Stimulated activated CD8-positive, alpha-beta memory T cell treated with anti-CD3 and anti-CD28 coated beads, Interleukin-7, amount 100 ng/mL, for 48 hours (primary cell): ENCODE measurements at places on chromosomes 2 and 18.

GRCh38 chr2:215360596-215360995 lies 48.7 kb downstream of the ATIC start:
- DNase-seq = no peak

DNA sequence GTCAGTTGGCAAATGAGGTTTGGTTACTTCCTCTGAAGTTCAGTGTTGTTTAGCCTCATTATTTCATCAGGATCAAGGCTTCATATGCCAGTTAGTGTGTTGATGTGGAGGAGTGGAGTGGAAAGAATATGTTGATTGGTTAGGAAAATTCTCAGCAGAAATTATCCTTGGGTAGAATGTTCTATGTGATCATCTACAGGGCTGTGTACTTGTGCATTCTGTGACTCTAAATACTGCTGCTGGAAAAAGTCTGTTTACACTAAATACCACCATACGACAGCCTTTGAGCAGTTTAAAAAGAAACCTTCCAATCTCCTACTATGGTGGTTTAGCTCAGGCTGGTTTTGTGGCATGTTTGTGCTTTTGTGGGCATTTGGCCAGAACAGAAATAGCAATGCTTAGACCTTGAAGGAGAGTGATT lies 25.8 kb downstream of the CAB39 start:
- DNase-seq = no peak

DNA sequence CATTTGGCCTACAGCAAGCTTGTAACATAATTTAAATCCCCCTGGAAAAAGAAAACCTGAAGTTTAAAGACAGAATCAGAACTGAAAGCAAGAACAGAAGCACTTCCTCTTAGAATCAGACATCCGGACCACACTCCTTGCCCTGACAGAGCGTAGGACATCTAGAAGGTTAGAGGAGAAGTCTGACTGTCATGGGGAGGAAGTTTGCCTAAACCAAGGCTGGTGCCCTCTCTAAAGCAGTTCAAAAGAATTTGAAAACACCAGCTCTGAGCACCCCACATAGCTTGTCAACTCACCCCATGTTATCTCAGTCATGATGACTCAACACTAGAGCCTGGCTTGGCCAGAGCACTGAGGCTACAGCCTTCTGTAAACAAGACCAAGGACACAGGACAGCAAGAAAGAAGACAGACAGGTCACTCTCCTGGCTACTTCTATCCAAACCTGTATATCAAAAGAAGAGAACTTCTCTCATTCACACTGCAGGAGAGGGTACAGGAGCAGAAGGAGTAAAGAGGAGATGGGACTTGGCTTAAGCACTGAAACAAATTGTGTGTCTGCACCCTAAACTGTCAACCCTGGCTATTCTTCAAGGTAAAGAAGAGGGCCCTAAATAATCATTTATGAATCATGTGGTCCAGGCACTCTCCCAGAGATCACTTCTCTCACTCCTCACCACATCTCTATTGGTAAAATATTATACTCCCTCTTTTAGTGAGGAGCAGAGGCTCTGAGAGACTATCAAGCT lies 198.6 kb downstream of the MEMO1 start:
- DNase-seq = peak; percentile 3

DNA sequence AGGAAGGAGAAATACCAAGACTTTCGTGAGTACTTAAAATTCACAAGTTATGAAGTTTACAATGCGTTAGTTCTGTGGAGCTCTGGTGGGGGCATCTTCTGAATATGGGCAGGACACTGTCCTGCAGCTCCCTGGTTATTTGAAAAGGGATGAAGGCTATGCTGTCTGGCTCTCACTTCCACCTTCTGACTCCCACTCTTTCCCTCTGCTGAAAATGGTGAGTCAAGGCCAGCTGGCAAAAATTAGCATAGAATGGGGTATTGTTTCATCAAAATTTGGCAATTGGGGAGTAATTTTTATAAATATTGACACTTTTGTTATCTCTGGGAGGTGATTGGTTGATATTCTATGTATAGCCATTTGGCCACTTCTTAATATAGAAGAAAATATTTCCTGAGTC lies 177.4 kb downstream of the PARD3B start:
- DNase-seq = no peak

DNA sequence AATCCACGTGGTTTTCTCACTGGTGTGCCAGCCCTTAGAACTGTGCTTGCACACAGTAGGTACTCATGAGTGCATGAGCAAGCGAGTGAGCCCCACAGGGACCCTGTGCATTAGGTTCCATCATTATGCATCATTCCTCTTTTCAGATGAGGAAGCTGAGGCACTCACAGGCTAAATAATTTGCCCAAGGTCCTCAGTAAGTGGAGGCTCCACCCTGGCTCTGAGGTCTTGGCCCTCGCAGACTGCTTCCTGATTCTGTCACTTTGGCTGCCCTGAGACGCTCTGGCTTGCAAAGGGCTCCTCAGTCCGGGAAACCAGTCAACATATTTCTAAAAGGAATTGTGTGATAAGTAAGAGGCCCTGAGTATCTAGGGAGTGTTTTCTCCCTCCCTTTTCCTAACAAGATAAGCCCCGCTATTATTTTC lies 71.7 kb downstream of the IL1R2 start:
- DNase-seq = no peak

GRCh38 chr2:8153258-8153718 lies 528.6 kb upstream of the ID2 start:
- DNase-seq = no peak

DNA sequence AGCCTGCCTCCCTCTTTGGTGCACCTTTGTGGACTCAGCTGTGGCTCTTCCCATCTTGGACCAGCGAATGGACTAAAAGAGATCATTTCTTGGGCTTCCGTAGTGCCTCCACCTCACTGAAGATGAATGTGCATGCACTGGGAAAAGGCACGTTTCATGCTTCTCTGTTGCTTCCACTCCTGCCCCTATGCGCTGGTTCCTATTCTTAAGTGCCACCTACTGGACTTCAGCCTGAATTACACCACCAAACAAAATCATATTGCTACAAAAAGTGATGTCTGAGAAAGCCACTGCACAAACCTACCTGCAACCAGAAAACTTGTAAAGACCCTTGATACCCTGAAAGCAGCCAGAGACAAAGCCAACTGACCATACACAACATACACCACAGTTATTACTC lies 695.6 kb downstream of the TSN start:
- no peak for DNase-seq

- DNase-seq = no peak
Measured at GRCh38 chr2:1494906-1495305, 81.6 kb downstream of the TPO start.

- DNase-seq = no peak
Measured at GRCh38 chr2:42338567-42339190, 22.3 kb downstream of the COX7A2L start.

GRCh38 chr2:223696719-223697118 lies 94.6 kb upstream of the SCG2 start:
- no peak for DNase-seq

DNA sequence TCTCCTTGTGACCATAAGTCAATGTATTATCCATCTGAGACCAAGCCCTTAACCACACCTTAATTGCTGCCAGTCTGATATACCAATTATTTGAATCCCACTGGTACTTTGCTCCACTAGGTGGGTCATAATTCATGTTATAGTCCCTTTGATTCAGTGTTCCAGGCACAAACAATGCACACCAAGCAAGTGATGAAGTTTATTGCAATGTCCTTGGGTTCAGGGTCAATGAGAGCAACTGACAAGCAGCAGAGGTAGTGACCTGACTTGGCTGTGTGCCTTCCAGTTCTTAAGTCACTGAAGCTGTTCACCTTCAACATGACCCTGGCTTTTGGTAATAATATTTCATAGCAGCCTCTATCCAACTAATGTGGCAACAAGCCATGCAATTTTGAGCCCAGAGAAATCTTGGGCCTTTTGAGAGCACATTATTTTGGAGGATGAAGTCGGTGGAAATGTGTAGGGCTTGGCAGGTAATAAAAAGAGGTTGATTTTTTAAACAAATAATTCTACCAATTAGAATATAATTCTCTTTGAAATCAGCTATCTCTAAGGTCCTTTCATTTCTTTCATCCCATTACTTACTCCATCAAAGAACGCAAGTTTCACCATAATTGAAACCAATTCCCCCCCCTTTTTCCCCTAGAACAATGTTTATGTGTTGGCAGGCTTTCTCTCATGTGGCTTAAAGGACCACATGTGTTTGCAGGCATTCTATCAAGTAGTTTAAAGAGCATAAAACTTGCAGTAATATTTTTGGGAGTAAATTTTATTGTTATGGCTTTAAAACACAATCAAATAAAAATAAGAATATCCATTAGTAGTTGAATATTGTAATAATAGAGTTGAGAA lies 3.1 kb upstream of the CPO start:
- no peak for DNase-seq

DNA sequence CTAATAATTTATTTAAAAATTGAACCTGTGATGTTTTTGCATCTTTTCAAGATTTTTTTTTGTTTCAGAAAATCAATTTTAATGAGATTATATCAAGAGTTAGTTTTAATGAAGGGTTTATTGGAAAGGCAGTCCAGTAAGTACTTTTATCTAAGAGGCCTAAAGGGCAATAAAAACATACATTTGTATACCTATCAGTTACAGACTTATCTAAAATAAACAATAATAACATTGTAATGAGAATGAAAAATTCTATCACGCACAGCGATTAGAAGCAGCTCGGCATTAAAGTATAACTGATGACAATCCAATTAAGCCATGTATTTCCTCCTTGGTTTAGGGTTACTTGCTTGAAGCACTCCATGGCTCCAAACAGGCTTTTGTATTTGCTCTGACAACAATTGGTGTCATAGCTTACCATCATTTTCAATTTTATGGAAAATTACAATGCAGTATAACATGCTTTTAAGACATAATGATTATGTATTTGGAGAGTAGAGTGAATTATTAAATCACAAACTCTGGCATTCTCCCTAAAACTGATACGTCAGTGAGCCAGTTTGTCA lies 629.4 kb downstream of the TSN start:
- DNase-seq = no peak

GRCh38 chr2:232415736-232416520 lies 9.3 kb downstream of the ALPG start:
- no peak for DNase-seq

DNA sequence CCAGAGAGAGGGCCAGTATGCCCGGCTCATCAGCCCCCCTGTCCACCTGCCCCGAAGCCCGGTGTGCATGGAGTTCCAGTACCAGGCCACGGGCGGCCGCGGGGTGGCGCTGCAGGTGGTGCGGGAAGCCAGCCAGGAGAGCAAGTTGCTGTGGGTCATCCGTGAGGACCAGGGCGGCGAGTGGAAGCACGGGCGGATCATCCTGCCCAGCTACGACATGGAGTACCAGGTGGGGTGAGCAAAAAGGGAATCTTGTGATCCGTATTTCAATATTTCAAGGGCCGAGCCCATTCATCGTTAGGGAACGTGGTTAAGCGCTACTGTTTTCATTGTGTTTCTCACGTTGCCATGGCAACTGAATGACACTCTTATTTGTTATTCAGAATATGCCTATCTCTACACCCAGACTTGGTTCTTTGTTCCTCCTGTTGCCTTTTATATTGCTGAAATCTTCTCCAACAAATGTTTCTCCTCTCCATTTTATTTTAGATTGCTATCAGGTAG lies 81.5 kb downstream of the NRP2 start:
- DNase-seq = no peak

- DNase-seq = no peak
Measured at GRCh38 chr18:54148151-54148550, 76.3 kb downstream of the MBD2 start.

GRCh38 chr2:32064021-32064601 lies 755 bp downstream of the SPAST start:
- peak; percentile 2 for DNase-seq

- DNase-seq = no peak
Measured at GRCh38 chr2:64462940-64463700, 9.2 kb downstream of the LGALSL start.

GRCh38 chr18:10036479-10036878 lies 122.7 kb downstream of the VAPA start:
- DNase-seq = no peak

DNA sequence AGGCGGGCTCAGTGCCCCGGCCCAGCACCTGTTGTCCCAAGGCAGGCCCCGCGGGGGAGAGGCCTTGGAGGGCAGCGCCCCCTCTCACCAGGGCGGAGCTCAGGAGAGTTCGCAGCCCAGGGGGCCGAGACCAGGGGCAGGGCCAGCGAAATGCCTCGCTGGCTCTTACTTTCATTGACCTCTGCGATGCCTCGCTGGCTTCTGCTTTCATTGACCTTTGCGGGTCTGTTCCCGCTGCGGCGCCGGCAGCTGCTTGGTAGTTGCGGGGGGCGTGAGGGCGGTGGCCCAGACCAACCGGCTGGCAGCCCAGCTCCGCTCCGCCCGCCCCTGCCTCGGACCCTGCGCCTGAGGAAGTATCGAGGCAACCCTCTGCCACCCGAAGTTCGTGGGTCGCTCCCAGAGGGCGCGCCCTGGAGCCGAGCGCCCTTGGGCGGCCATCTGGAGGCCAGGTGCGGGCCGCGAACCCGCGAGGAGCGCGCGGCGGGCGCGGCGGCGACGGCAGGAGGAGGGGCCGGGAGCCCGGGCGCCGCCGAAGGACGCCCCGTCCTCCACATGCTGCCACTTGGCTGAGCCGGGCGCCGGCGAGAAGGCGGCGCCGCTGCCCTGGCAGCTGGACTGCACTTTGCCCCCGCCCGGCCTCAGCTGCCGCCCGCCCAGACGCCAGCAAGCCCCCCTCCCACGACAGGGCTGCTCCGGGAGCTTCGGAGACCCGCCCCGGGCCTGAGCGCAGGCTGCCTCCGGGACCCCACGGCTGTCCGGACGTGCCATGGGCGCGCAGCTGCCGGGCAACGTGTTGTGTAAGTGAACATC lies 118.0 kb upstream of the MSTN start:
- no peak for DNase-seq

DNA sequence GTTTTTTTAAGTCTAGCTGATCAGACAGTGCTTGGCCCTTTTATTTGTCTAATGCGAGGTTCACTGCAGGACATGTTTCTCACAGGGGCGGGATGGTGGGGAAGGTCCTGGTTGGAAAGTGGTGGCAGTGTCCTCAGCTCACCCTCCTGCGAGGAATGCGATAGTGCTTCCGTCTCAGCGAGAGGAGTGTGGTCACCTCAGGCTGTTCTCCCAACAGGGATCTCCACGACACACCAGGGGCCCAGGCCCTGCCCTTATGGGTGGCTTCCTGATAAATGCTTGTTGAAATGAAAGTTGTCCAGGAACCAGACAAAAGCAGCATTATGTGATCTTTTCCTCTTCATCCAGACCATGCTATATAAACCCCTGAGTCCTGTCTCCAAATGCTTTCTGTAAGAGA lies 70.1 kb downstream of the BOLA3 start:
- no peak for DNase-seq

DNA sequence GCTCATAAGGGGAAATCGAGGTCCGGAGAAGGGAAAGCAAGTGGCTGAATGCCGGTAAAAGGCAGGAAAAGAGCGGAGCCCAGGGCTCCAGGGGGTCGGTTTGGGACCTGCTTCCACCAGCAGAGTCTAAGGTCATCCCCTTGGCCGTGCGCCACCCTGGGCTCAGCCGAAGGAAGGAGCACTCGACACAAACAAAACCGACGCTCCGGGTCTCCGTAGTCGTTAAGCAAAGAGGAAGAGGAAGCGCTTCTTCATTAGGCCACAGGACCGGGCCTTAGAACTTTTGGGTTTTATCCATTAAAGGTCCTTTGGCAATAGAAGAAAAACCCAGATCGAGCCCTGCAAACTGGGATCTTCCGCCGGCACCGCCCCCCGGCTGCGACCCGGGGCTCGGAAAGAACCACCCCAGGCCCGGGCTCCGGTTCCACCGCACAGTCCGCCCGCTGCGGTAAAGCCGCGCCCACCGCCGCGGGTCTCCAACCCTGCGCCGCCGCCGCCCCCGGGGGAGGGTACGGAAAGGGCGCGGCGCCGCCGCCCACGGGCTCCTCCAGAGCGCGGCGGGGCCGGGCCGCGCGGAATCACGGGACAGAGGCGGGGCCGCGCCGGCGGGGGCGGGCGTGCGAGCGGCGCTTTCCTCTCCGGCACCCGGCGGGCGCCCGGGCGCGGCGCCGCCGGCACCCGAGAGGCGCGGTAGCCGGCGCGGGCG lies at the start of gene TTL:
Gene TTL, plus strand, starts transcription at position 629 of the 706 bp plus-strand sequence. CDS start 189 bp downstream, outside the sequence.
- DNase-seq = peak; percentile 58
